ENCODE measurements at places on chromosomes 11 and 22.

- no peak for DNase-seq
Observed at GRCh38 chr11:107710301-107710700, 1.6 kb downstream of the SLN start.

GRCh38 chr11:65786786-65787636 is at the start of gene OVOL1:
Gene OVOL1 (plus strand): TSS chr11:65787063. CDS start chr11:65787374, 311 bp downstream.
- DNase-seq, result no peak

DNA sequence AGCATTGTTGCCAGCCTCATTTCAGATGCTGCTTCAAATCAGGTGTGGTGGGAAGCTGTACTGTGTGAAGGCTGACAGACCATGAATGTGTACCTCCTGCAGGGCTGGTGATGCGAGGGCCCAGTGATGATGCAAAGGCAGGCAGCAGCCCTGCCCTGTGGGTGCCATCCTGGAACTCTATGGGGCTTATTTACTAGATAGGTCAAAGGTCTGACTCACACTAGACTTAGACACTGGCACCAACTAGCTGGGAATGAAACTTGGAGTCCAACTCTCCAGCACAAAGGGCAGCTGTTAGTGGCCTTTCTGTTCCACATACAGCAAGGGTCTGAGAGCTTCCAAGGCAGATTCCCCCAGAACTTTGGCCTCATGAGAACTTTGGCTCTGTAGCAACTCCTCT is 138.4 kb downstream of the TTC17 start:
- no peak for DNase-seq

- no peak for DNase-seq
Observed at GRCh38 chr11:95434489-95435057, 203.6 kb upstream of the SESN3 start.

GRCh38 chr11:49995565-49995964 is 13.2 kb upstream of the OR4C12 start:
- DNase-seq, result no peak

DNA sequence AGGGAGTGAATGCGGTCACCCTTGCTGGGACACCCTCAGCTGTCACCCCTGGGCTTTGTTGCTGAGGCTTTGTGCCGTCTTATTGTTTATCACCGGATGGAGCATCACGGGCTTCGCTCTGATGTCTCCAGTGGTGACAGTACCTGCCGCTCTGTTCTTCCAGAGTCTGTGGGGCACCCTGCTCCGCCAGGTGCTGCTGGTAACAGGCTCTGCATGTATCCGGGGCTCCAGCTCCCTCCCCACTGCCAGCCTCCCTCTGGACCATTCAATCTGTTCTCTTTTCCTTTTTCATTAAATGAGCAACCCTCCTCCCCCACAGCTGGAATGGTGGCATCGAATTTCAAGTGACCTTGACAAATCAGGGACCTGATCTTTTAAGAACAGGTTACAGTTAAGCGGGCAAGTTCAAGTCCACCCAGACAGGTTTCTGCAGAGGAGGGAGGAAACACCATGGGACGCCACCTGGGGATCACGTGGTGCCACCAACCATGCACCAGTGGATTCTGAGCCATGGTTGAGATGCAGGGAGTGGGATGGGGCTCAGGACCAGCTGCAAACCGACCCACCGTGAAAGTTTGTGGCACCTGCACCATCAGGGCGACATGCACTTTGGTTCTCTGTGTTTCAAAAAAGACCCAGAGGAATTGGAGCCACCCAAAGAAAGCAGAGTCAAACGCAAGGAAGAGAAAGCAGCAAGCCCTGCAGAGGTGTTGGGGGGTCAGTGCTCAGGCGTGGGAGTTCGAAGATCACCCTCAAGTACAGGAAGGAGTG is 89.3 kb downstream of the BCR start:
- DNase-seq, result no peak

DNA sequence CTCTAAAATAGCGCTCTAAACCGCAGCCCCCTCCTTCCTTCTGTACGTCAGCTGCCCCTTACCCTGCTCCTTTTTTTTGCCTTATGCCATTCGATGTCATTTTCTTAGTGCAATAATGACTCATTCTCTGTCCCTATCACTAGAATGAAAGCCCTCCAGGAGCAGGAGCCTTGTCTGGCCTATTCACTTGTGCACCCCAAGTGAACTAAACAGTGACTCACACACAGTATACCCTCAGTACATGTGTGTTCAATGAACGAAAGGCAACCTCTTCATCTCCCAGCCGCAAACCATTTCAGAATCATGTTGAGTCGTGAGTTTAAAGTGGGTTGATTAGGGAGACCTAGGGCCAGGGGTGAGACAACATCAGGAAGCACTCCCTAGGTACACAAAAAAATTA is 50.7 kb upstream of the SPATA19 start:
- DNase-seq, result no peak

- DNase-seq, result no peak
Observed at GRCh38 chr11:16992846-16993245, 21.4 kb downstream of the PLEKHA7 start.

GRCh38 chr22:27105142-27106025 is 448.0 kb downstream of the MIAT start:
- no peak for DNase-seq

GRCh38 chr22:44802956-44803355 is 50.6 kb downstream of the ARHGAP8 start:
- DNase-seq, result no peak

GRCh38 chr11:115674176-115674936 is 170.1 kb upstream of the CADM1 start:
- no peak for DNase-seq

- DNase-seq, result no peak
Observed at GRCh38 chr22:22021162-22021750, 38.7 kb upstream of the TOP3B start.

- DNase-seq, result no peak
Observed at GRCh38 chr22:48299801-48300200, 1527.9 kb downstream of the BRD1 start.

DNA sequence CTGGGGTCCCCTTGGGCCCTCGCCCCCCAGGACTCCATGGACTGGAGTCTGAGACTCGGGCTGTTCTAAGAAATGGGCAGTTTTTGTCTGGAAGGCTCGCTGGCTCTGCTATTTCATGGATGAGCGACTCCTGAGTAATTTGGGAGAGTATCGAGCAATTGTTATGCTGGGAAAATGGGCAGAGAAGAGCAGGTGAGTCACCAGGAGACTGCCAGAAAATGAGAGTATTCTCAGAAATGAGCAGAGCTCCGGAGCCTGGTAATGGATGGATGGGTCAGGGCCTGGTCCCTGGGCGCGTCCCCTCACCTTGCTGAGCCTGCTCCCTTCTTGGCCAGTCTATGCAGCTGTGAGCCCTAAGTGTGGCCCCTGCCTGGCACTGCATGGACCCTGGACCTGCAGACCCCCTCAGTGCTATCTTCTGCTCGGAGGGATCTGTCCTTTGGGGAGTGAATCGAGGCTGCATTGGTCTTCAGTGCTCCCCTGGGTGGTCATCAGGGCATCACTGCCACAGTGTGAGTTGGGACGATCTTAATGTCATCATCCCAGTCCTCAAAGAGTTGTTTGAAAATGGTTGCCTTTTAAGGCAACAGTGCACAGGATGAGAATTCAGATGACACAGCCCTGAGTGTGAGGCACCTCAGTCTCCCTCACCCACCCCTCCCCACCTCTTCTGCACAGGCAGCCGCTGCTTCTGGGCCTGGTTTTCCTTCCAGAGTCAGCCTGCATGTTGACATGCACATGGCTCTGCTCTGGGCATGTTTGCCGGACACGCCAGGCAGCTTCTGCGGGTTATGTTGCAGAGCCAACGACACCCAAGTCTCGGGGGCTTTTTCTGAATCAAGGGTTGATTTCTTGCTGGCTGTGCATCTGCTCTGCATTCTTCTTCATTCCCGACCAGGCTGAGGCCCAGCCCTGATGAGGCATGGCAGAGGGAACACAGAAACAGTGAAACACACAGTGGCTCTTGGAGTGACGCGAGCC is 519.0 kb downstream of the TBC1D22A start:
- DNase-seq, result no peak

DNA sequence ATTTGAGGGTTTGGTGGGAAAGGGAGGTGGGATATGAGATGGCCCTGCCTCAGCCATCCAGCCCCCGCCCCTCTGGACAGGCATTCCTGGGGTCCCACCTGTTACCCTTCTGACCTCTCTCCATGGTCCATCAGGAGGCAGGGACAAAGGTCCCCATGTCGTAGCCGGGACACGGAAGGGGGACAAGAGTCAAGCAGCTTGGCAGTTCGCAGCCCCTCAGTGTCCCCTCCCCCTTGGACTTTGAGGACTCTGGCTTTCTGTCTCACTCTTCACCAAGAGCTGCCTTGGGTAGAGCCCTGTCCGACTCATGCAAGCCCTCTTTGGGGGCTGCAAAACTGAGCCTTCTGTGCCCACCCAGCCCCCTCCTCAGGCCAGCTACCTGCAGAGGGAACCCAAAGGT is 30.2 kb downstream of the TRIM29 start:
- no peak for DNase-seq

GRCh38 chr11:63404161-63404935 is 34.8 kb downstream of the SLC22A9 start:
- DNase-seq, result peak; percentile 44

GRCh38 chr22:39947220-39948216 is 12.7 kb upstream of the TMA7B start:
- no peak for DNase-seq

- DNase-seq, result no peak
Observed at GRCh38 chr11:73129198-73129597, 12.9 kb downstream of the FCHSD2 start.

- DNase-seq, result no peak
Observed at GRCh38 chr11:84117394-84117793, 831.2 kb upstream of the CCDC90B start.

- DNase-seq, result no peak
Observed at GRCh38 chr11:117289795-117290194, 1.4 kb upstream of the BACE1-AS start.

DNA sequence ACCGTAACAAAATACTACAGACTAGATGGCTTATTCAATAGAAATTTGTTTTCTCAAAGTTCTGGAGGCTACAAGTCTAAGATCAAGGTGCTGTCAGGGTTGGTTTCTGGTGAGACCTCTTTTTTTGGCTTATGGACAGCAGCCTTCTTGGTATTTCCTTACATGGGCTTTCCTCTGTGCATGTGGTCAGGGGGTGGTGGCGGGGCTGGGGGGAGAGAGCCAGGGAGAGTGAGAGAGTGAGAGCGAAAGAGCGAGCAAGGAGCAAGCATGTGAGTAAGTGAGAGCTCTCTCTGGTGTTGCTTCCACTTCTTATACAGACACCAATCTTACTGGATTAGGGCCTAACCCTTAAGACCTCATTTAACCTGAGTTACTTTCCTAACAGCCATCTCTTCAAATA is 181.5 kb downstream of the TMEM135 start:
- DNase-seq, result no peak

DNA sequence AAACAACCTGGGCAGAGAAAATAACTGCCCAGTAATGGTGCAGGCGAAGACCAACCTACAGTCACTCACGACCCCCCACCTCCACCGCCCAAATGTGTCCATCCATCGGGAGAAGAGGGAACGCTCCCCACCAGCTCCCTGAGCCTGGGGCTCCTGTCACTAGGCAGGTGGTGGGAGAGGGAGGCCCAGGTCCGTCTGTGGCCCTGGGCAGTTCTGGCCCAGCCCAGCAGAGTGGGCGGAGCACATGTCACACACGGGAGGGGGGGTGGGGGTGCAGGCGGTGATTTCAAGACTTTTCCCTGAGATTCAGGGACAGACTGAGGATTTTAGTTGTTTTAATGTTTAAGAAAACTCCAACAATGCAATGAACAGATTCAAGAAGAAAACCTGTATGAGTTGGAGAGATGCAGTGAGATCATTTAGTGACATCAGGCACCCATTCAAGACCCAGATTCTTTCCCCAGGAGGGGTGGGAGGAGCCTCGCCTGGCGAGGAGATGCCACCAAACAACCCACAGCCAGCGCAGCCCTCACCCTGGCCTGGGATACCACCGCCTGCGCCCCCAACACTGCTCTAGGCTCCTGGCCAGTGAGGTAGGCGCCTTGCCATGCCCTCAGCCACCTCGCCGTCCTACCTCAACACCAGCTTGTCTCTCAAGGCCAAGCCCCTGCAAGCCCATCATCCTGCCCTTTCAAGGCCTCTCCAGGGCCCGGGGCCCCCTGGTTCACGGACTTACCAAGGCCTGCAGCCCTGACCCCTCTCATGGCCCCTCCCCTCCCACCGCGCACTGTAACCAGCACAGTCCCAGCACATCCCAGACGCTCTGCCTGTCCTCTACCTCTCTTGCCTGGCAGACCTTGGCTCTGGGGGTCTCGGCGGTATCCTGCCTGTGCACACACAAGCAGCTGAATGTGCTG is 36.8 kb downstream of the TBX1 start:
- DNase-seq, result no peak

DNA sequence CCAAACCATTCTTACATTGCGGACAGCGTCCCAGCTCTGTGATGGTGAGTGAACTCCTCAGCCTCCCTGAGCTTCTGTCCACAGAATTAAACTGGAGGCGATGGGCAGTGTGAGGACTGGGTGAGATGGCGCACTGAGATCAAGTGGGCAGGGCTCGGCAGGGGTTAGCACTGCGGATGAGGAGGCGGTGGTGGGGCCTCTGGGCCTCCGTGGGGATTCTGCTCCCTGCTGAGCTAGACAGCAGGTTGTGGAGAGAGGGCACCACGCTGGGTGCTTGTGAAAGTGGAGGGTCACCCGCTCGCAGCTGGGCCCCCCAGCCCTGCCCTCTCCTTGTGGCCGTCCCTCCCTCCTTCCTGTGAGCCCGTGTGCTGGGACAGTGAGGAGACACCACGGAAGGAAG is 25.6 kb upstream of the PARVG start:
- no peak for DNase-seq

GRCh38 chr11:111538407-111539114 is 2.0 kb upstream of the LAYN start:
- no peak for DNase-seq

GRCh38 chr11:129383502-129383901 is 7.9 kb downstream of the BARX2 start:
- no peak for DNase-seq

DNA sequence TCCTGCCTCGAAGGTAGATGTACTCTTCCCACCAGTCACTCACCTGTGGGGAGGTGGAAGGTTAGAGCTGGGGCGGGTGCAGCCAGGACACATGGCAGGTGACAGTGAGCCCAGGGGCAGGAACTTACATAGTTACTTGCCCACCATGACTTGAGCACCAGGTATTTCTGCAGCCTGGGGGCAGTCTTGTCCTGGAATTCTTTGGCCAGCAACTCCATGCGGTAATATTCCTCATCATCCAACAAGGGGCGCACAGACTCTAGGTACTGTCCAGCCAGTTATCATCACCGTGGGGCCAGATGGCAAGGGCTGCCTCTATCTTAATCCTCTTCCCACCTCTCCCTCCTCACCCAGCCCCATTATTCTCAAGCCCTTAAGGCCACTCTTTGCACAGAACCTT is 2.2 kb downstream of the CPT1B start:
- DNase-seq, result no peak

GRCh38 chr11:64786308-64786707 is 8.0 kb upstream of the SF1 start:
- no peak for DNase-seq

Measured in liver (tissue), 10 donors.